ENCODE measurements at places on chromosomes 2 and 18. TPM values are rescaled to one million over a fixed set of nuclear protein-coding genes. Genes with fewer than 3 reads are reported as not detected.

Gene G6PC2
- not detected for total RNA-seq

Gene CCDC141
- 9.4 TPM for total RNA-seq

Gene ACVR2A
- 4.4 TPM for total RNA-seq

Gene NIF3L1
- total RNA-seq, result 40.0 TPM

GRCh38 chr18:31688606-31689005, 4.2 kb upstream of the B4GALT6 start:
- DNase-seq, result no peak

GRCh38 chr2:4291430-4291829, 588.1 kb downstream of the DCDC2C start:
- no peak for DNase-seq

GRCh38 chr18:13017247-13017875, 26.2 kb downstream of the CEP192 start:
- no peak for DNase-seq

DNA sequence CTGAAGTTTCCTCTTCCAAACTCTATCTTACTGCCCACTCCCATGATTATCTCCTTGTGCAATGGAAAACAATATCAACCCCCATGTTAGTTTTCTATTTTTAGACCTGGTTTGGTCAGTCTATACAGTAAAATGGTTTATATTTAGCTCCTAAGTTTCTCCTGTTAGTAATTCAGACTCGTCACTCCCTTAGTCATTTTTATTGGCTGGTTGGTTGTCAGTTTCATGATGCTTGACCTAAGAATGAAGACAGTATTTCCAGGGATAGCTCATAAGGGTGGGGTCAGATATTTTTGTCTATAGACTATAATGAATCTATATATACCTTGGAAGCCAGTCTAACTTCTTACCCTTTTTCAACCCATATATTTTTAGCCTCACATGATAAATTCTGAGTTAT, 61.4 kb upstream of the NEUROD1 start:
- no peak for DNase-seq

- no peak for DNase-seq
Observed at GRCh38 chr2:178392215-178392614, 58.8 kb downstream of the PRKRA start.

- no peak for DNase-seq
Observed at GRCh38 chr2:70987386-70987785, 7.3 kb downstream of the TEX261 start.
